Stimulated activated CD8-positive, alpha-beta memory T cell treated with anti-CD3 and anti-CD28 coated beads, Interleukin-12 subunit alpha, Interleukin-12 subunit beta, amount 100 ng/mL, for 4 hours (primary cell): ENCODE measurements at places on chromosomes 3 and 15.
A peak's percentile ranks its signal among the peaks of the same experiment; 100 is the strongest.

DNA sequence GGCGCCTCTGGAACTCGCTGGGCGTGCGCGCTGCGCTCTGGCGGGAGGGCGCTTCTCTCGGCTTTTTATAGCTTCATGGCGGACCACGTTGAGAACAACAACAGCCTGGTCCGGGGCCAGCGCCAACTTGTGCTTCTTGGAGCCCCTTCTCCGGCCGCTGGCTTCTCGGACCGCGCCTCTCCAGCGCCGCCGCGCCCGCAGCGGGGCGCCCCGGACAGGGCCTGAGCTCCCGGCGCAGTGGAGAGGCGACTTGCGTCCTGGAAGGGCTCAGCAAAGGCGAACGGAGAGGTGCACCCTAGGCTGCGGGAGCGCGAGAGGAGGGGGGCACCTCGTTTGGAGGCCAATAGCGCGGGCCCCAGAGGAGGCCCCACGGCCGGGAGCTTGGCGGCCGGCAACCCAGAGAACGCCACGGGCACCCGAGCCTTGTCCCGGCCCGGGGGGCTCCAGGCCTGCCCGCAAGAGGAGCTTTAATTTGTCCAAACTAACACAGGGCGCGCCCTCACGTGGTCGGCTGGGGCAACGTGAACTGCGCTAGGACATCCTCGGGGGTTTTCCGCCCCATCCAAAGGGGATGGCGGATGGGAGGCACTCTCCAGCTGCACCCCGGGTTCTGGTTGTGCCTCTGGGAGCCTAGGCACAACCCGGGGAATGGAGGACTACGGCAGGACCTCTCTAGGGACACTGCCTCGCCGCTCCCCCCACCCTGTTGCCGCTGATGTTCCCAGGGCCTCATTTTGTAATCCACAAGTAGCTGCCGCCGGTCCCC is 37.8 kb downstream of the HMCES start:
- DNase-seq, result peak; percentile 74

DNA sequence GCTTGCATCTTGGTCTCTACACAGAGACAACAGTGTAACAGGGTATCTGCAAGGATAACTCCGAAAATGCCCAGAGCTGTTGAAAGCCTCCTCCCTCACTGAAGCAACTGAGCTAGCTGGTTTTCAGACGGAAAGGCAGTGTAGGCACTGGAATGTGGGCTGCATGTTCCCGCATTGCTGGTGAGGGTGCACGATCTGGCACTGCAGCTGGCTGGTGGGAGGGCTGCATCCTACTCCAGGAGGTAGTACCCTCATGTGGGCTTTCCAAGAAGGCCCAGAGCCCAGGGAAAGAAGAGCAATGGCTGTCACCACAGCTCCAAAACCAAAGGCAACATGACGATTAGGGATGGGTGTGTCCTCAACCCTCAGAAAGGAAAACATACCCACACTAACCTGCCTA is 28.7 kb upstream of the RPS17 start:
- DNase-seq, result no peak

- no peak for DNase-seq
Observed at GRCh38 chr3:195892105-195893043, 16.0 kb downstream of the TNK2 start.

DNA sequence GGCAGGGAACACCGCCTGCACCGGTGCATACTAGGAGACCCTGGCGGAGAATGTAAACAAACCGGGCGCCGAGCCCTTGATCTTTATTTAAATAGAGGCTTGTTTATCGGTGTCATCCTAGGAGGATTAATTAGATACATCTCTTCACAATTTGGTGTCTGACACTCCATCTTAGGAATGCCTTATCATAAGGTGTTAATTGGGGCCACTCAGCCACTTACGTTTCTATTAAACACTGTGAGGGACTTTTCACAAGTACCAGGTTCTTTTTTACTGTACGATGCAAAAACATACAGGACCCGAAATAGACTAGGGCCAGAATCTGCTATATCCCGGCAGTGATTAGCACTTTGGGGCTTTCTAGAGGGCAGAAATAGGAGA is 8.0 kb downstream of the EOMES start:
- DNase-seq, result no peak
